ENCODE measurements at places on chromosomes 5 and 9.

DNA sequence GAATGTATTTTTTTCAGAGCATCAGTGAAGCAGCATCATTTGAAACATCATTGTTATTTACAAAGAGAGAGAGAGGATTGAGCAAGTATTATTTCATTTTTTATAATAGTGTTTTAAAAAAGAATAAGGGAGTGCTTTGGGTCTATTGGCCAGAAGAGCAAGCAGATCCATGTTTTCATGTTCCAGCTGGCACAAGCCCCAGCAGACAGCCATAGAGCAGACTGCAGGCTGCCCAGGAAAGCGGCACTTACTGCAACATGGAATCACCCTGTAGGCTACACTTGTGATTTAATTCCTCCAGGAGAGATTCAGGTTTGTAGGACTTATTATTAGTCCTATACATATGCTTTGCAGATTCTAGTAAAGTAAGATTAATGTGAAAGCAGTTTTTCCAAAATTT is 407.0 kb upstream of the GRAMD2B start:
- no peak for DNase-seq

- DNase-seq: no peak
These were observed 259.1 kb upstream of the DAPK1 start for GRCh38 chr9:87238545-87238944.

GRCh38 chr9:1222511-1222910 is 172.4 kb downstream of the DMRT2 start:
- DNase-seq: peak; percentile 42

- peak; percentile 17 for DNase-seq
These were observed 315.5 kb downstream of the TRPM3 start for GRCh38 chr9:70805949-70806348.
